ENCODE measurements at places on chromosomes 16 and 17. TPM values are rescaled to one million over a fixed set of nuclear protein-coding genes. Genes with fewer than 3 reads are reported as not detected.
A peak's percentile ranks its signal among the peaks of the same experiment; 100 is the strongest.

The GJC1 gene
- total RNA-seq = 19.1 TPM

The HCRT gene
- not detected for total RNA-seq

The ATP1B2 gene
- not detected for total RNA-seq

- H3K36me3 ChIP-seq = no peaks in the 10 kb centered on the region
- no peaks in the 10 kb centered on the region for H3K27me3 ChIP-seq
- DNase-seq = no peak
- H3K4me1 ChIP-seq = peaks cover 48% of the 10 kb centered on the region
- H3K4me3 ChIP-seq = no peak overlapping the region
These were observed 18.9 kb downstream of the TEX2 start for GRCh38 chr17:64244165-64244564.

DNA sequence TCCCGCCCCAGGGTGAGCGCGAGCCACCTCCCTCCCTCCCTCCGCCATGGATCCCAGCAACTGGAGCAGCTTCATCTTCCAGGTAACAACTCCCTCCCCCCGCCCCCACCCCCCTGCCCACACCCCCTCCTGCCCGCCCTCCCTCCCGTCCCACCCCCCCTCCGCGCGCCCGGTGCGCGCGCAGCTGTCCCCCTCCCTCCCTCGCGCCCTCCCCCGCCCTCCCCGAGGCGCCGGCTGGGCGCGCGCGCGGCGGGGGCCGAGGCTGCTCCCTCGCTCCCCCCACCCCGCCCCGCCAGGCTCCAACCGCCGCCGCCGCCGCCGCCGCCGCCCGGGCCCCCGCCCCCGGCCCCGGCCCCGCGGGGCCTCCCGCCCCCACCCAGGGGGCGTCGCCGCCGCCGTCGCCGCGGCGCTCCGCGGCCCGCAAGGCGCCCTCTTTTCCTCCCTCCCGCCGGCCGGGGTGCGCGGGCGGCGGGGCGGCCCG, at the start of gene MAZ:
TSS of gene MAZ (plus strand) at position 431 of the 481 bp plus-strand sequence. CDS start 173 bp downstream, outside the sequence.
- no peak for DNase-seq
- H3K4me1 ChIP-seq = peaks cover 23% of the 10 kb centered on the region
- H3K27ac ChIP-seq = peak within 1 kb of the TSS; percentile 75

DNA sequence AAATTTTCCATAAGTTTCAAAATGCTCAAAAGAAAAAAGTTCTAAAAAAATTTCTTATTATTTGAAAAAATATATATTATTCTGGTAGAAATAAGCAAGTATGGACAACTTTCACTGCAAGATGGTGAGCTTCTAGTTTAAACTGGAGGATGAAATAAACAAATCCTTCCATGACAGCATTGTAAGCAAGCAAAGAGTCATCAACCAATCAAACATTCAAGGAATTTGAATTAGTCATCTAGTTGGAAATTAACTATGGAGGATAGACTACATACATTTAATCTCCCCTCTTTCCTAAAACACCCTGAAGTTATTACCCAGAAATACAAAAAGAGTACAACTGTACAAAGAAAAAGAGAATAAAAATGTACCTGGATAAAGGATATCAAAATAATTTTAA, 51.0 kb upstream of the IRX5 start:
- DNase-seq = peak; percentile 17
- H3K27ac ChIP-seq = no peak overlapping the region
- H3K36me3 ChIP-seq = no peaks in the 10 kb centered on the region
- H3K4me1 ChIP-seq = no peaks in the 10 kb centered on the region
- H3K4me3 ChIP-seq = no peak overlapping the region
- no peaks in the 10 kb centered on the region for H3K27me3 ChIP-seq

- DNase-seq = peak; percentile 83
- no peaks in the 10 kb centered on the region for H3K27me3 ChIP-seq
- peaks cover 14% of the 10 kb centered on the region for H3K4me1 ChIP-seq
- H3K36me3 ChIP-seq = peaks cover 70% of the 10 kb centered on the region
These were observed 137.9 kb downstream of the CDH11 start for GRCh38 chr16:64983963-64984362.

DNA sequence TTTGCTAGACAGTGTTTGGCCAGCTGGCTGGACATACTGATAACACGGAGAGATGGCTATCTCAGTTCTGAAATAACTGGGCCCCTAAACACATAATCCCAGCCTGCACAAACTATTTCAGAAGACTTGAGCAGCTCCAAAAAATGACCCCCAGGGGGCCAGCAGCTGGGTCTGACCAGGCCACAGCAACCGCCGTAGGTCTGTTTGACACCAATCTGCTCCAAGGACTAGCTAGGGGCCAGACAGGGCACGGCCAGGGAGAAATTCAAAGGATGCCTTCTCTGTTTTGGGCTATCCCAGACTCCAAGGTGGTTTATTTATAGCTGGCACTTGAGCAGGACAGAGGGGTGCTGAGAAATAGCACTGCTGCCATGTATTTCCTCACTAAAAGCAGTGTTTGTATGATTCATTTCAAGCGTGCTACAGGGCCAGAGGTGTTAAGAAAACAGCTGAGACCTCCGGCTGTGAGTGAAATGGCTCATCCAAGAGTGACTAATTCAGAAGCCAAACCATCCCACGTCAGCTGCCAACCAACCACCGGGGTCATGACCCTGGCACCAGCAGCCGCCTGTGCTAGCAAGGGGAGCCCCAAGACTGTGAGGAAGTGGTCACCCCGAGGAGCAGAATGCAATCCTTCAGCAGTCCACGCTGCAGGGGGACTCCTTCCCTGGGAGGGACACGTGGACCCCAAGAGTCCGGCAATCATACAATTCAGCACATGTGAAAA, 5.7 kb downstream of the GGA2 start:
- no peaks in the 10 kb centered on the region for H3K27me3 ChIP-seq
- H3K27ac ChIP-seq = peak overlapping the region; percentile 90
- peak; percentile 98 for DNase-seq
- peaks cover 32% of the 10 kb centered on the region for H3K4me1 ChIP-seq
- no peaks in the 10 kb centered on the region for H3K36me3 ChIP-seq
- H3K4me3 ChIP-seq = peak overlapping the region; percentile 23

DNA sequence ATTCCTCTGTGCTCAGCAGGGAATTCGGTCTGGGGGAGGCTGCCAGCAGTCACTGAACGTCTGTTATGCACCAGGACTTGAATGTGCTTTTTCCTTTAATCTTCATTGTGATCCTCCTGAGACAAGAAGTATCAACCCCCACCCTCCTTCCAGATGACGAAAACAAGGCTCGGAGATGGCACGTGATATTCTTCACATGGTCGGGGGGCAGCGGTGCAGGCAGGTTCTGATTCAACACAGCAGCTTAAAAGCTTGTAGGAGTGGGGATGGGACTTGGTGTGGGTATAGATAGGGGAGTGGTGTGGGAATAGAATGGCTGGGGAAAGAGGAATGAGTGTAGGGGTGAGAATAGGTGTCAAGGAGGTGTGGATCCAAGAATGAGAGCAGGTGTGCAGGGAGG, 6.4 kb downstream of the NECAB2 start:
- H3K36me3 ChIP-seq = no peaks in the 10 kb centered on the region
- DNase-seq = no peak
- no peak overlapping the region for H3K27ac ChIP-seq
- H3K4me3 ChIP-seq = no peak overlapping the region
